ENCODE measurements at places on chromosomes 13 and 19.

- peak; percentile 87 for DNase-seq
Measured at GRCh38 chr19:40305403-40305802, 20.3 kb upstream of the AKT2 start.

- peak; percentile 91 for DNase-seq
Measured at GRCh38 chr19:7349961-7350711, 1.4 kb downstream of the ARHGEF18 start.

DNA sequence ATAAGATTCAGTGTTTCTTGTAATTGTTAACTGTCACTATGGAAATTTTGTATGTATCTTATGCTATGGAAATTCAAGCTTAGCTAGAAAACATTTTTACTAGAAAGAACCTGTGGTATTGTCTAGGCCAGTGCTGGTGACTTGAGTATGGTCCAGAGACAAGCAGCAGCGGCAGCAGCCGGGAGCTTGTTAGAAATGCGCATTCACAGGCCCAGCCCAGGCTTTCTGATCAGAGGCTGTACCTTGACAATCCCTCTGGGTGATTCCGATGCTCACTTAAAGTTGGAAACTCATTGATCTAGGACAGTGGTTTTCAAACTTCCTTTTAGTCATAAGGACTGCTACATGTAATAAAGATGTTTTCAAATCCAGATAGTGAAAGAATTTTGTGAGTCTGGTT is 287.4 kb downstream of the SHISA2 start:
- DNase-seq: no peak

DNA sequence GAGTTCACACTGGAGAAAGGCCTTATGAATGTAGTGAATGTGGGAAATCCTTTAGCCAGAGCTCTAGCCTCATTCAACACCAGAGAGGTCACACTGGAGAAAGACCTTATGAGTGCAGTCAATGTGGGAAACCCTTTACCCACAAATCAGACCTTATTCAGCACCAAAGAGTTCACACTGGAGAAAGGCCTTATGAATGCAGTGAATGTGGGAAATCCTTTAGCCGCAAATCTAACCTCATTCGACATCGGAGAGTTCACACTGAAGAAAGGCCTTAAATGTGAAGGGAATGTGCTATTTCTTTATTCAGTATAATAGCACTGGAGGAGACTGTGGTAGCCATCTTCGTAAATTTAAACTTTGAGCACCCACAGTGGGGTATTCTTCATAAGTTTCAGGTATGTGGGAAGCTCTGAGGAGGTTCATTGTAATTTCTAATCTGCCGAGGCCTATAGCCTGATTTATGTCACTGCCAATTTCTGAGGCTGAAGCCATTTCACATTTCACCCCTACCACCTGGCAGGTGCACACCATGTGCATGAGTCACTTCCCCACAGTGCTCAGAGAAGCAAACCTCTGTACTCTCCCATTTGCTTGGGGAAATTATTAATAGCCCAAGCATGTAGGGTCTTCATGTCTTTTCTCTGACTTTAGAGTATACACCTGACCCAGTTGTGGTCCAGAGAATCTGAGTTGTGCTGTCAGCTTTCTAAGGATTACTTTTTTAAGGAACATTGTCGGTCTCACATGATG is 6.4 kb downstream of the ZNF551 start:
- DNase-seq: no peak

DNA sequence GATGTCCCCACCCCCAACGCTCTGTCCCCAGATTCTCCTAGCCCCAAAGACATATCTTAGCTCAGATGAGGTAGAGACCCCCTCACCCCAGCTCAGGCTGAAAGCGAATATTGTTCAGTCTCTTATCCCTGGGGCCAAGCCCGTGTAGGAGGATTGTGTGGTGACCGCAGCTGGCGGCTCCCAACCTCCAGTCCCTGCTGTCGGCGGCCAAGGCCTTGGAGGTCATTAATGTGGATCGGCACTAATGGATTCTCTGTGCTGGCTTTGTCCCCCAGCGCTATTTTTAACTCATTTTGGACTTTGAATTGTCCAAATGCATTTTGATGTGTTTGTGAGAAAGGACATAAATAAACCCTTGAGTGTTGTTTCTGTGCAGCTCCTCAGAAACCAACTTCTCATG is 124.2 kb downstream of the UQCRFS1 start:
- DNase-seq: no peak

DNA sequence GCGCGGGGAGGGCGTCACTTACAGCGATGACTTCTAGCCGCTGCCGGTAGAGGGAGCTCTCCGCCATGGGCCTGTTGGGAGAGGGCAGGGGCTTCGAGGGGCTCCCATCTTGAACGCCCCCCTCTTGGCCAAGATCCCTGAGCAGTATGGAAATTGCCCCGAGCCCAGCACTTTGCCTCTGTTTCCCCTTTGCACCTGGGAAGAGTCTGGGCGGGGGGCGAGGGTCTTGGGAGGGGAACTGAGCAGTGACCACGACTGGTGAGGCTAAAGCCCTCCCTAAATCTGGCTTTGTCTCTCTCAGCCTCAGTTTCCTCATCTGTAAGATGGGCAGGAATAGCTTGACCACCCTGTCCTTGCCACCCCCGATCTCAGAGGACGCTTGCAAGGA is 2.8 kb downstream of the PALM3 start:
- DNase-seq: peak; percentile 35

DNA sequence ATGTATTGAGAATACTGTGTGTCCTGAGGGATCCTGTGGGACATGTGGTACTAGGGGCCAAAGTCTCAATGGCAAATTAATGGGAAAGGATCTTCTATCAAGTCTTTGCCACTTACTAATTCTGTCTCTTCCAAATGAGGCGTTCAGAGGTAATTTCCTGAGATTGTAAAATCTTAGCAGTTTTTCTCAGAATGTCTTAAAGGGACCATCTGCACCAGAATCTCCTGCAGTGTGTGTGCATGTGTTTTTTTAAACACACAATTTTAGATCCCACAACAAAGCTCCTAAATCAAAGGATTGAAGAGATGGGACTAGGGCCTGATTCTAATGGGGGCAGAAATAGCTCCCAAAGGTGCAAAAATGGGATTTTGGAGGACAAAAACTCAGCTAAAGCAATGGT is 78.2 kb downstream of the MYO16 start:
- DNase-seq: no peak

- DNase-seq: no peak
Measured at GRCh38 chr19:39211731-39212374, 7.8 kb upstream of the SYCN start.

- no peak for DNase-seq
Measured at GRCh38 chr19:19615086-19615485, 3.4 kb downstream of the PBX4 start.

GRCh38 chr19:35539850-35540249 is 5.6 kb upstream of the TMEM147 start:
- DNase-seq: no peak

GRCh38 chr19:3234800-3235199 is 10.3 kb downstream of the CELF5 start:
- no peak for DNase-seq

DNA sequence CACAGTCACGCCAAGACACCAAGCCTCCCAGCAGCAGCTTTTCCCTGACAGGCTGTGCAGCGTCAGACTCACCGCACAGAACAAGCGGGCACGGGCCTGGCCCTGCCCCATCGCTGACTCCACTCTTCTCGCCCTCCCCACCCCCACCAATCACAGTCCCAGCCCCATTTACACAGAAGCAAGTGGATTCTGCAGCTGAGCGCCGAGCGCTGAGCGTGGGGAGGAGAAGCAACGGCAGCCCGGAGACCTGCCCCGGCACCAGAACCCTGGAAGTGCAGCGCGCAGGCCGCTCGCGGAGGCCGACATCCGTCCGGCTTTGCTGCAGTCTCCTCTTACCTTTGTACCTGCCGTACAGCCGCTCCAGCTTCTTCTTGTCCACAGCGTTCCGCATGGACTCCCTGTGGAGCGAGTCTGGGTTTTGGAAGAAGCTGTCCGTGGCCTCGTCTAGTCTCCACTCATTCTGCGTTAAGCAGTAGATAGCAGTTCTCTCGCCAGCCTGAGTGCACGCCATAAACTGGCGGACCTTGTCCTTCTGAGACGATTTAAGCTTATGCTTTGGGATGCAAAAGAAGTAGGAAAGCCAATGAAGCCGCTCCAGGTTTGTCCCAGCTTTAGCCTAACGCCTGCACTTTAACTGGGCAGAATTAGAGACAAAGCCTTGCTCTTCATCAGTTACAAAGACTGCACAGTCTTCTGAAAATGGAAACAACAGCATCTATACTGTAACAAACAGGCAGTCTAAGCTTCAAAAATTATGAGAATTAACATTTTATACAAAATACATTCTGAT is 6.8 kb downstream of the DCUN1D2 start:
- no peak for DNase-seq

DNA sequence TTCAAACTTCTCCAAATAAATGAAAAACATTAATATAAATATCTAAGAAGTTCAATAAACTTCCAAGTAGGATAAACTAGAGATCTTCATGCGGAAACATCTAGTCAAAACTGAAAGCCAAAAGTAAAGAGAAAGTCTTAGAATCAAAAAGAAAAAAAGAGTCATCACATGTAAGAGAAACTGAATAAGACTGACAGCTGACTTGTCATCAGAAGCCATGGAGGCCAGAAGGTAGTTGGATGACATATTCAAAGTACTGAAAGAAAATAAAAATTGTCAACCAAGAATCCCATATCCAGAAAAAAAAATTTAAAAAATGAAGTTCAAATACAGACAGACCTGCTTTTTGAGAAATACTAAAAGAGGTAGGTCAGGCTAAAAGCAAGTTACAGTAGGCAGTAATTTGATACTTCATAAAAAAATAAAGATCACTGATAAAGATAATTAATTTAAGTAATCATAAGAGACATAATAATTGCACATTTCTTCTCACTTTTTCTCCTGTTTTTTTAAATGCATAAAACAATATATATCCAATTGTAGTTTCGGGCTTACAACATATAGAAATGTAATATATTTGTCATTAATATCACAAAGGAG is 327.6 kb upstream of the PCDH9 start:
- DNase-seq: no peak

- no peak for DNase-seq
Measured at GRCh38 chr19:50599427-50599826, 31.2 kb upstream of the LRRC4B start.

GRCh38 chr13:49958321-49958720 is 22.2 kb upstream of the SPRYD7 start:
- no peak for DNase-seq

GRCh38 chr13:43631106-43631505 is 155.7 kb downstream of the ENOX1 start:
- DNase-seq: no peak

DNA sequence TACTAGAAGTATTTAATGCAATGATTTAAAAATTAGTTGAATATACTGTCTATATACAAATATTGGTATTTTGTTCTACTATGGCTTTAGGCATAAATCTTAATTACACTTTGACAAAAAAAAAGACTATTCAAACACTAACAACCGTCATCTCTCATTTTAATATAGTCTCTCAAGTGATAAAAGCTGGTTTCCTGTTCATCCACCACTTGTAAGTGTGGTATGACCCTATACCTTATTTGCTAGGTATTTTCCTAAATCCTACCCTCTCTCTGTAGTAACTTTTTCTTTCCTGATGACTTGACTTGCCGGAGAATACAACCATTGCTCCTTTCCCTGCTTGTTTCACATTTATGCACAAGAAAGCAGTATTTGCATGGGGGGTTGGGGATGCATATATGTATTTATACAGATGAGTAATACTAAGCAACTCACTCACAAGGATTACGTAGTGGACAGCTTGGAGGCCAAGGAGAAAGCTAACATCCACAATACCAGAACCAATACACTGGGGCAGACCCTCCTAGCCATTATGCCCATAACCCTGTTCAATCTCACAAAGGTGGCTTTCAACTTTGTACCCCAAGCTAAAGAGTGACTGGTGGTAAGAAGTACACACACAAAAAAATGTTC is 12.7 kb upstream of the EFNB2 start:
- no peak for DNase-seq

- DNase-seq: no peak
Measured at GRCh38 chr13:99246100-99246499, 12.1 kb downstream of the GPR18 start.

DNA sequence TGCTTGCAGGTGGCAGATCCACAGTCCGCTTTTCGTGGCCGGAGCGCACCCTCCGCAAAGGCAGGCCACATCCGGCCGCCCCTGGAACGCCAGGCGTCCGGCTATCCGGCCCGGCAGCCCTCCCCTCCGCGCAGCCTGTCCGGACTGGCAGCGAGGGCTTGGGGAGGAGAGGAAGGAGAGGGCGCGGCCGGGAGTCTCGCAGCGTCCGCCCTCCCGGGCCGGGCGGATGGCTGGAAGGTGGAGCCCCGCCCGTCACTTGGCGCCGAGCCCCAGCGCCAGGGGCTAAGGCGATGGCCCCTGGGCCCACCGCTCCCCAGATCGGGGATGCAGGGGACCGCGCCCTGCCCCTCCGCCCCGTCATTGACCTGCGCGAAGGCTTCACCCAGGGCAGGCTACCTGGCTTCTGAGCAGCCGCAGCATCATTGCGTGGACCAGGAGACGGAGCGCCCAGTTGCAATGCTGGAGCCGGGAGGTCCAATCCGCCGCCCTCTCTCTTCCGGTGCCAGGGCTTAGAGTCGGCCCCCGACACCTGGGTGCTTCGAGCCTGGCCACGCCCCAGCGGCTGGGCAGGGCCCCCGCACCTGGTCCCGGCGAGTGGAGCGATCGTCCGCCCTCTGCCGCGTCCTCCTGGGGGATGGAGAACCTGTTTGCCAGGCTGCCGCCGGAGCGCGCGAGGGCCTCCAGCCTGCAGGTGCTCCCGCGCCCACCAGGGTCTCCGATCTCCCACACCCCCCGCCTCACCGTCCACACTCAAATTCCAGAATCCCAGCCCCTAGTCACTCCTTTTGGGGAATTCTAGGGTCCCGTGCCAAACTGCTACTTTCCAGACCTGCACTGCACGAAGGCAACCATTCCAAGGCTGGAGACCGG is at the start of gene FUT1:
TSS of gene FUT1 (minus strand) at position 146 of the 870 bp plus-strand sequence. CDS start 1,360 bp downstream, outside the sequence.
- DNase-seq: peak; percentile 23

DNA sequence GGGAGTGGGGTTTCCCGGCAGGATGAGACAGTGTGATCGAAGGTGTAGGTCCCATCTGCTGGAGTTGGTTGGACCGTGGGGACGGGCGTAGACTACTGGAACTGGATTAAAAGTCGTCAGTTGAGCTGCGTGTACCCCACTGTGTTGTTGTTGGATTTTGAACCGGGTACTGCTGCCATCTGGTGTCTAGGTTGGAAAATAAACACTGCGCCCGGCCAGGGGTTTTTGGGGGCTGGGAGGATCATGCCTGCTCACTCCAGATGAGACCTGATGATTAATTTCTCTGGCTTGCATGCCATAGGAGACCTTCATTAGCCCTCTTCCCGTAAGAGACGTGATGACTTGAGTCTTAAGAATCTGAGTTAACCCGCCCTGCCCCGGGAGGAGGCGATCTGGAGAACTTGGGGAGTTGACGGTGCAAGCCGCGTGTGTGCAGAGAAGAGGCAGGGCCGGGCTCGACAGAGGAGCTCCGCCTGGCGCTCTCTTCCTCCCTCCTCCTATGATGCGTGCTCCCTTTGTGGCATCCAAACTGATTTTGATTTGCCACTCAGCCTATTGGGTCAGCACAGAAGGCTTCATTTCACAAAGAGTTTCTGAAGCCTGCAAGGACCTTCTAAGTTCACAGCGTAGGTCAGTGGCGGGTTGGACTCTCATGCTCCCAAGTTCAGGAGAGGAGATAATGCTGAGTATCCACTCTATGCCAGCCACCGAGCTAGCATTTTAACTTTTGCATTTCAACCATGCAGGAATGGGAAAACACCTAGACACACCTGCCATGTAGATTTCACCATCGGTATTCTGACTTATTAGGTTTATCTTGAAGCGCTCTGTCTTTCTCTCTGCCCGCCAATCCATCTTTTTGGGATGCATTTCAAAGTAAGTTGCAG is 2.7 kb downstream of the UHRF1 start:
- DNase-seq: peak; percentile 79

- DNase-seq: no peak
Measured at GRCh38 chr19:30870876-30871275, 478.4 kb downstream of the TSHZ3 start.

Data from CD4-positive, CD25-positive, alpha-beta regulatory T cell (primary cell).